Tracheal epithelial cell (primary cell): ENCODE measurements at places on chromosomes 4 and X. TPM values are rescaled to one million over a fixed set of nuclear protein-coding genes. Genes with fewer than 3 reads are reported as not detected.

Gene HTN3
- total RNA-seq, result not detected in 2 replicates

Gene GPM6B
- total RNA-seq, result under 0.01 and 0.21 TPM in 2 replicates

Gene CHIC2
- total RNA-seq, result 32.8 and 41.9 TPM in 2 replicates

Gene ITIH6
- not detected in 2 replicates for total RNA-seq

Gene TACR3
- not detected in 2 replicates for total RNA-seq
